Activated naive CD4-positive, alpha-beta T cell treated with anti-CD3 and anti-CD28 coated beads, Interleukin-2, amount 50 U/mL, for 72 hours (primary cell): ENCODE measurements at places on chromosomes 2 and 18. TPM values are rescaled to one million over a fixed set of nuclear protein-coding genes. Genes with fewer than 3 reads are reported as not detected.

DNA sequence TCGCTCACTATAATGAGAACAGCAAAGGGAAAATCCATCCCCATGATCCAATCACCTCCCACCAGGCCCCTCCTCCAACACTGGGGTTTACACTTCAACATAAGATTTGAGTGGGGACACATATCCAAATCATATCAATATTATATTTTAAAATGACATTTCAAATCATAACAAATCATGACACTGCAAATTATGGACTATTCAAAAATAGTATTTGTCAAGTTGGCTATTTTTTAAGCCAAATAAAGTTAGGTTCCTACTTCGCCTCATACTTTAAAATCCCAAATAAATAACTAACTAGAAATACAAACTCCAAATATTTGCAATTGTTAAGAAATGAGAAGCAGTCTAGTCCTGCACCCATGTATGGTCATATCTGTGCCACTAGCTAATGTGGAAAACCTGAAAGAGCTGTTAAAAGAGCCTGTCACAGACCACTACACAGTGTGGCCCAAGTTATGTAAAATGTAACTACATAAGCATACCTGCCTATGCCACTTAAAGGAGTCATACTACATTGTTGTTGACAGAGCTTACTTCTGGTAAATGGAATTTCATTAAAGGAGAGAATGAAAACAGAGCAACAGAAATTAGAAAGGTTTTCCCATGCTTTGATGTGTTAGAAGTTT, 334.7 kb upstream of the GULP1 start:
- no peak for DNase-seq

- DNase-seq: no peak
Observed at GRCh38 chr2:133485868-133486267, 82.4 kb downstream of the NCKAP5 start.

- no peak for DNase-seq
Observed at GRCh38 chr2:20145497-20146193, 79.3 kb downstream of the SDC1 start.

- no peak for DNase-seq
Observed at GRCh38 chr2:201697899-201698298, 545 bp downstream of the MPP4 start.

DNA sequence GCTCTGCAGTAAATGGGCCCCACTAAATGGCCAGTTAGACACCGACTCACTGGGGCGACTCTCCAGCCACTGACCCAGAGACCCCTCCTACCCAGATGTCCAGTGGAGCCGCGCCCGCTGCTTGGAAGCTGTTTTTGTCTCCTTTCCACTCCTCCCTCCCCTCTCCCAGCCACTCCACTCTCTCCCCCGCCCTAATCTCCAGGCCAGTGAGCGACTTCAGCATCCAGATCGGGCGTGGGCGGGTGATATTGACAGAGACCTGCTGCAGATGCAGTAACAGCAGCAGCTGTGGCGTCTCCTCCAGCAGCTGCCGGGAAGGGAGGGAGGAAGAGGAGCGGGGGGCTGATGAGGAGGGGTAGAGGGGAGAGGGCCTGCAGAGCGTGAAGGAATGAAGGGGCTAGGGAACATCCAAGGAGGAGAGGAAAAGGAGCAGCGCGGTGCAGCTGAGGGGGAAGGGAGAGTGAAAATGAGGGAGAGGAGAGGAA, at the start of gene SCN7A:
Gene SCN7A (minus strand): TSS at position 110 of the 485 bp plus-strand sequence. CDS start 16,553 bp downstream, outside the sequence.
- DNase-seq: no peak

GRCh38 chr18:47141289-47141688, 9.0 kb downstream of the HDHD2 start:
- DNase-seq: no peak

DNA sequence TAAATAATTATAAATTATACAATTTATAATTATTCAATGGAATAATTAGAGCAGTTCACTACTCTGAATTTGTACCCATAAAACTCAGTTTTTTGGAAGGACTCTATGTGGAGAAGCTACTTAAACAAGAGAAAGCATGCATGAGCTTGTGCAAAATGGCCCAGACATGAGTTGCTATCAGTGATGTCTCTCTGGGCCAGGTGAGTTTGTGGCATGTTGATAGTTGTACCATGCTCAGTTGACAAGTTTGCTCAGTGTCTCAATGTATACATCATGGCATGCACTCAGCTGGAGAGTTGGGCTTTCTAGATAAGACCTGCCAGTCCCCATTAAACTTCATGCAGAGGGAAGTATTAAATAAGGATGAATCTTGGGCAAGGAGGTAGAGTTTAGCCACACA, 153.8 kb upstream of the TACR1 start:
- no peak for DNase-seq

DNA sequence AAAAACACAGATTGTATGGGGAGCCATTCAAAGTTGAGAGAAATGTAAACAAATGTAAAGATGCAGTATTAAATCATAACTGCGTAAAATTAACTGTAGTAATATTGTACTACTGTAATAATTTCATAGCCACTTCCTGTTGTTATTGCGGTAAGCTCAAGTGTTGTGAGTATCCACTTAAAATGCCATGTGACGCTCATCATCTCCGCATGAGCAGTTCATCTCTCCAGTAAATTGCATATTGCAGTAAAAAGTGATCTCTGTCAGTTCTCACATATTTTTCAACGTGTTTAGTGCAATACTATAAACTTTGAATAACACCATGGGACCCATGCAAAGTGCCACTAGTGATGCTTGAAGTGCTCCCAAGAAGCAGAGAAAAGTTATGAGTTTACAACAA, 41.8 kb upstream of the SP3 start:
- DNase-seq: no peak

- no peak for DNase-seq
Observed at GRCh38 chr2:30022444-30023071, 101.2 kb upstream of the ALK start.

DNA sequence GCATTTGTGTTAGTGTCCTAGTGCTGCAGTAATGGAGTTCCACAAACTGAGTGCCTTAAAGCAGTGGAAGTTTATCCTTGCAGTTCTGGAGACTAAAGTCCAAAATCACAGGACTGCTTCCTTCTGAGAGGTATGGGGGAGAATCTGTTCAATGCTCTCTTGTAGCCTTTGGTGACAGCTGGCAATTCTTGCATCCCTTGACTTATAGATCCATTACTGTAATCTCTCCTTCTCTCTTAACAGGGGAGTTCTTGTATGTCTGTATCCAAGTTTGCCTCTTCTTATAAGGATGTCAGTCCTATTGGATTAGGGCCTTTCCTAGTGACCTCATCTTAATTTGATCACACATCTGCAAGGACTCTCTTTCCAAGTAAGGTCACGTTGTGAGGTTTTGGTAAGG, 69.9 kb downstream of the XRCC5 start:
- no peak for DNase-seq

GRCh38 chr2:23347471-23348092, 37.4 kb upstream of the KLHL29 start:
- no peak for DNase-seq

DNA sequence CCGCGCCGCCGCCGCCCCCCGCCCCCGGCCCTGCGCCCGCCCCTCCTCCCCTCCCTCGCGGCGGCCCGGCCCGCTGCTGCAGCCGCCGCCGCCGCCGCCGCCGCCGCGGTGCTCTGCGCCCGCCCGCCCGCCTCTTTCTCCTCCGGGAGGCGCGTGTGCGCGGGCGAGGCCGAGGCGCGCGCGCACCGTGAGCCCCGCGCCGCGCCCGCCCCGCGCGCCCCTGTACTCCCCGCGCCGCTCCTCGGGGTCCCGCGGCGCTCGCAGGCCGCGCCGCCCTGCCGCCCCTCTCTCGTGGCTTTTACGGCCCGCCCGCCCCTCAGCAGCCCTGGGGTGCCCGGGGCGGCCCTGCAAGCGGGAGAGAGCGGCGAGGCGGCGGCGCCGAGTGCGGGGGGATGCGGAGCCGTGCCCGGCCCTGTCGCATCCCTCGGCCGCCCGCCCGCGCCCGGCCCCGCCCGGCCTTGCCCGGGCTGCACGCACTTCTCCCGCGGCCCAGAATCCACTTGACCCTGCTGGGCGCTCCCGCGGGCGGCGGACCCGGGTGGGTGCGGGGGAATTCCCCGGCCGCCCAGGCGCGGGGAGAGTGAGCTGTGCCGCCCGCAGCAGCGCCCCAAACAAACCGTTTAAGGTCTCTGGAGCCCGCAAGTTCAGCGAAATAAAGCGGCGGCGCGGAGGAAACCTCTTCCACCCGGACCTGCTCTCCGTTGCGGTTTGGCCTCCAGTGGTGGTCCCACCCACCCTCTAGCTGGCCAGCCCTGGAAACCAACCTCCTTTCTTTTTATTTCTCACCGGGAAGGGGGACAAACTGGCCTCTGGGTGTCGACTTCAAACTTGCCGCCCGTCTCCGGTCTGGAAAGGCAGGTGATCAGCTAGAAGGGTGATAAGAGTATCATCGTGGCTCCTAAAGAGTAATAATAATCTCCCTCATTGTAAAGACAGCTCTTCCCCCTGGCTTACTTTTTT, 37.4 kb downstream of the AFF3 start:
- no peak for DNase-seq

DNA sequence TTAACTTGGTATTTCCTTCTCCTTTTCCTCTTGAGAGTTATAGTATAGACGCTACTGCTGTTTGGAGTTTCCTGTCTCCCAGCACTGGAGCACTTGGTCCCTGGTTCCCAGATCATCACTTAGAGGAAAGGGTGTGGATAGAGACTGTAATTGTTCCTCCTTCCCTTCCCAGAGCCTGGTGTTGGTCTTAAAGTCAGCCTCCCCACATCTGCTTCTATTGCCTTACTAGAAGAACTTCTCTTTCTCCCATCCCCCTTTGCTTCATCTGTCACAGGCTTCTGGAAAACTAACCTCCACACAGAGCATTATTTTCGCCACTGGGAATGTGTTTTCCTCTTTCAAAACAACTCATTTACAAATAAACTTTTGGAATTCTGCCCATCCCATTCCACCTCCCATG, 131.0 kb downstream of the CCDC85A start:
- no peak for DNase-seq

GRCh38 chr2:104889291-104889959, 35.5 kb downstream of the POU3F3 start:
- DNase-seq: no peak

GRCh38 chr2:71558300-71559051, 105.1 kb downstream of the DYSF start:
- no peak for DNase-seq

- no peak for DNase-seq
Observed at GRCh38 chr18:58578835-58579560, 49.9 kb downstream of the ALPK2 start.

DNA sequence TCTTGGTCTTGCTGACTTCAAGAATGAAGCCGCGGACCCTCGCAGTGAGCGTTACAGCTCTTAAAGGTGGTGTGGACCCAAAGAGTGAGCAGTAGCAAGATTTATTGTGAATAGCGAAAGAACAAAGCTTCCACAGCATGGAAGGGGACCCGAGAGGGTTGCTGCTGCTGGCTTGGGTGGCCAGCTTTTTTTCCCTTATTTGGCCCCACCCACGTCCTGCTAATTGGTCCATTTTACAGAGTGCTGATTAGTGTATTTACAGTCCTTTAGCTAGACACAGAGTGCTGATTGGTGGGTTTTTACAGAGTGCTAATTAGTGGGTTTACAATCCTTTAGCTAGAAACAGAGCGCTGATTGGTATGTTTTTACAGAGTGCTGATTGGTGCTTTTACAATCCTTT, 88.0 kb upstream of the LTBP1 start:
- no peak for DNase-seq

DNA sequence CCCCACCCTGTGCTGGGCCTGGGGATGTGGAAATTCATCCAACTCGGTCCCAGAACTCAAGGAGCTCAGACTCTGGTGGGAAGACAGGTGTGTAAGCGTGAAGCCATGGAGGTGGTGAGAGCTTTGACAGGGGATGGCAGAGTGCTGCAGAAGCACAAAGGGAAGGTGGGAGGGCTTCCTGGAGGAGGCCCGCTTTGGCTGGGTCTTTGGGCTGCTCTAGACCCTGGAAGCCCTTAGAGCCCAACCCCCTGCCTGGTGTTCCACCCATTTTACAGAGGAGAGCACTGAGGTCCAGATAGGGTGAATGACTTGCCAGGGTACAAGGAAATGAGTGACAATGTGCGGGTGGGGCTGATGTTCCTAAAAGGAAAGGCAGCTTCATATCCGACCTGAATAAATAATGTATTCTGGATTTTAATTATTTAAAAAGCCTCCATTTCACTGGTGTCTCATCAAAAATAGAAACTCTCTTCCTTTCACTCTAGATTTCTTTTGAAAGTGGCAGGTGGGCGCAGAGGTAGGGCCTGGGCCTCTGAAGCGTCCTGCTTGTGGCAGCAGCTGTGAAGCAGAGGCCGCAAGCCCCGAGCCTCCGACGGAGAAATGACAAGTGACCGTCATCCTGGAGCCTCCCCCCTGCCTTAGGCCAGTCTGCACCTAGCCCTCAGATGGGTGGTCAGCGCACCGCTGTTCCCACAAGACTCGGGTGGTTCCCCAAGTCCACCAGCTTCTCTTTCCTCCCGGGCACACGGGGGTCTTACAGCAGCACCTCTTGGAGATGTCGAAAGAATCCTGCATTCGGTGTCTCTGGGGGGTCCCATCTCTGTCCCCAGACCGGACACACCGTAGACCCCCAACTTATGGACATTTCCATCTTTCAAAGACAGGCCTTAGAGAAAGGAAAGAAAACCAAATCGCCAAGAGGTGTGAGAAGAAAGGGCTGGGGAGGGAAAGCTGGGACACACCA, 71.0 kb upstream of the TAF1B start:
- DNase-seq: no peak

- no peak for DNase-seq
Observed at GRCh38 chr2:204428675-204429074, 116.6 kb upstream of the PARD3B start.

GRCh38 chr2:48180557-48180956, 274.3 kb upstream of the FBXO11 start:
- no peak for DNase-seq

GRCh38 chr2:145431181-145431951, 911.4 kb upstream of the ZEB2 start:
- DNase-seq: no peak

DNA sequence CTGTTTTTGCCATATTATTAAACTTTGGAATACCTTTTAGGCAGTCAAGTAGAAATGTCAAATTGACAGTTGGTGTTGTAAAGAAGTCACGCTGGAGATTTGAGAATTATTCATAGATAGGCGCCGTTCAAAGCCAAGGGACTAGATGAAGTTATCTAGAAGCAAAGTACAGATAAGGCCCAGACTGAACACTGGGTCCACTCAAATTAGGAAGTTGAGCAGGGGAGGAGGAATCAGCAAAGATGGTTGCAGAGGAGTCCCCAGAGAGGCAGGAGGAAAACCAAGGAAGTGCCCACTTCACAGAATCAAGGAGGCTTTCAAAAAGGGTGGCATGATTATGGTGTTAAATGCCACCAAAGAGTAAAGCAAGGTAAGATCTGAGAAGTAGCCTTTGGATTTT, 9.6 kb upstream of the ALS2 start:
- no peak for DNase-seq

The GKN2 gene
- total RNA-seq: not detected

The NYAP2 gene
- 0.04 TPM for total RNA-seq

The GPN1 gene
- total RNA-seq: 38.9 TPM

The FTCDNL1 gene
- total RNA-seq: 0.55 TPM

The GDF7 gene
- 0.07 TPM for total RNA-seq

The DLGAP1 gene
- not detected for total RNA-seq

The ANKRD30B gene
- not detected for total RNA-seq

The DSC3 gene
- not detected for total RNA-seq

The AQP12A gene
- total RNA-seq: not detected

The C18orf63 gene
- total RNA-seq: not detected

The GULP1 gene
- not detected for total RNA-seq

The GYPC gene
- total RNA-seq: 161 TPM

The FBXO15 gene
- 4.8 TPM for total RNA-seq

The SFXN5 gene
- 16.0 TPM for total RNA-seq

The SPATA3 gene
- 0.84 TPM for total RNA-seq

The CNRIP1 gene
- total RNA-seq: not detected
